NCI-H187 (cell line): ENCODE measurements at places on chromosomes 11 and 22.
A peak's percentile ranks its signal among the peaks of the same experiment; 100 is the strongest.

GRCh38 chr11:124070915-124071622 lies 29.9 kb upstream of the OR10G7 start:
- no peak for DNase-seq

DNA sequence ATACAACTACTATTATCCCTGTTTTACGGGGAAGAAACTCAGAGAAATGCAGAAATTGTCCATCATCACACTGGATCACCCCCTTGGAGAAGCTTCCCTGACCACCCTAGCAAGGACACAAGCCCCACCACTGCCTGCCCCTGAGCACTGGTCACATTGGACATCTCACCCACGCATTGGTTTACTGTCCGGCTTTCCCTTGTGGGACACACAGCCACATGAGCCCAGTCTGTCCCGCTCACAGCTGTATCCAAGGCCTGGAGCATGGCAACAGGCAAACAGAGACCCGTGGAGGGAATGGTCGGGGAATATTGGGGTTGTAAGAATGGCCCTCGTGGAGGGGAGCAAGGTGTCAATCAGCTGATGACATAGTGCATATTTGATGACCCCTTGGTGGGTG lies 42.7 kb upstream of the FGF3 start:
- no peak for DNase-seq

GRCh38 chr11:109747839-109748238 lies 325.8 kb downstream of the C11orf87 start:
- DNase-seq = no peak

DNA sequence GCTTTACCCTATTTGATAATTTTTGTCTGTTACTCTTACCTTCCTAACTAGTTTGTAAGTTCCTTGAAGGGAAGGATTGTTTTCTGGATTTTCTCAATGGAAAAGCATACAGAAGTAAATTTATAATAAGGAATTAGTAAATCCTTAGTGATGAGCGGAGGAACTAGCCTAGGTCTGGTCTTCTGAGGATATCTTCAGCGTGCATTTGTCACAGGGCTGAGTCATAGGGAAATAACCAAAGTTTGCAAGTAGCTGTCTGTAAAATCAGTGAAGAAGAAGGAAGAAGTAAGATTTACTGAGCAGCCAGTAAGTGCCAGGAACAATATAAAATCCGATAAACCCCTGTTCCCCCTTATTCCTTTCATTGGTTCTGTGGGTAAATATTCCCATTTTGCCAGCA lies 162.7 kb upstream of the SORL1-AS1 start:
- DNase-seq = no peak

GRCh38 chr11:3879967-3880542 lies 24.6 kb downstream of the STIM1 start:
- DNase-seq = no peak

GRCh38 chr11:34490304-34490703 lies 23.3 kb downstream of the ELF5 start:
- DNase-seq = no peak

DNA sequence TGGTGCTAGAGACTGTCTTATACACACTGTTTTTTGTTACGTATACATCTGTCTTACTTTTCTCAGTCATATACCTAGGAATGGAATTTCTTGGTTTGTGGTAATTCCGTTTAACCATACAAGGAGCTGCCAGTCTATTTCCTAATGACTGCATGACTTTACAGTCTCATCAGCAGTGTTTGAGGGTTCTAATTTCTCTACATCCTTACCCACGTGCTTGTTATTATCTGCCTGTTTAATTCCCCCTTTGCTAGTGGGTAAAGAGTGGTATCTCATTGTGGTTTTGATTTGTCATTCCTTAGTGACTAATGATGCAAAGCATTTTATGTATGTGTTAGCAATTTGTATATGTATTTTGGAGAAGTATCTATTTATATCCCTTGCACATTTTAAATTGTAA lies 1008.0 kb downstream of the FAM181B start:
- DNase-seq = no peak

DNA sequence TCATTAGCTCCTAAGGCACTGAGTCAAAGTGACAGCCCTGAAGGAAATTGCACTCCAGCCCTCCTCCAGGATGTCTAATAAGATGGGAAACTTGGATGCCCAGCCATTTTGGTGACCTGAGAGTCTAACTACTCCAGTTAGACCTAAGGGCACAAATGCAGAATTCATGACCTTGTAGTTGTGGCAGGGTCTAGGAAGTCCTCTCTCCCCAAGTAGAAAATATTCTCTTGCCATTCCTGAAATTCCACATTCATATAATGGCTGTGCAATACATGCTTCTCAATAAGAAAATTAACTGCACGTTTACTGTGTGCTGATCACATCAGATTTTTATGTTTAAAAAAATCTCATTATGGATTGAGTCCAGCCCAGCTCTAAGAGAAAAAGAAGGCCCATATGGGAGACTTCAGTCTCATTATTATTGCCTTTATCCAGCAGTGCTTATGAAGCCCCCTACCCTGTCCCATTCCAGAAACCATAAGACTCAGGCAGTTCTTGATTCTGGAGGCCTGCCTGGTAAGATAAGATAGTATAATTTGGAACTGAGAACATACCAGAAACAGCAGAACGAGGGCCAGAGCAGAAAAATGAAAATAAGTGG lies 133.7 kb upstream of the LDLRAD3 start:
- DNase-seq = no peak

DNA sequence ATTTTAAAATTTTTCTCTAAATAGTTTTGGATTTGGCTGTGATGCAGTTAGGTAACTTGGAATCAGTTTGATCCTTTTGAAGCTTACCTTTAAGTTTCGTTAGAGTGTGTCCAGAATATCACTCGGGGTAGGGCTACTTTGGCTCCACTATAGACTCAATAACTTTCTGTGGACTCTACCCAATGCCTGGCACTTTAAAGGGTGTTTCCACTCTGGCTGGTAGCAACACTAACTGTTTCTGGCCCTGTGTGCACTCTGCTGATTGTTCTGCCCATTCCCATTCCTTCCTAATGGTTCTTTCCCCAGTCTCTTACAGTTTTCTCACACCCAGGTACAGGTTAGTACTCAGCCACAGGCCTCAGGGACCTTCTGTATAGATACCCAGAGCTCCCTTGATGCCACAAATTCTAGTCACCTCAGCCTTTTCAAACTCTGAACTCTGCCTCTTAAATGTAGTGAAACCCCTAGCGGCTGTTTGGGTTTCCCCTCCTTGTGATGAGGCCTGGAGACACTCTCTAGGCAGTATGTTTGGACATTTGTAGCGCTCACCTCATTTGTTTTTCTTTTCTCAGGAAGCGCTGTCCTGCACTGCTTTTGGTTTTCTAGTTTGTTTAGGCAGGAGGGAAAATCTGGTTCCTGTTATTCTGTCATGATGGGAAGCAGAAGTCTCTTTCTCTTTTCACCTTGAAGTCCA lies 16.8 kb downstream of the CUL5 start:
- no peak for DNase-seq

GRCh38 chr11:48020092-48020755 lies 39.9 kb downstream of the PTPRJ start:
- DNase-seq = no peak

DNA sequence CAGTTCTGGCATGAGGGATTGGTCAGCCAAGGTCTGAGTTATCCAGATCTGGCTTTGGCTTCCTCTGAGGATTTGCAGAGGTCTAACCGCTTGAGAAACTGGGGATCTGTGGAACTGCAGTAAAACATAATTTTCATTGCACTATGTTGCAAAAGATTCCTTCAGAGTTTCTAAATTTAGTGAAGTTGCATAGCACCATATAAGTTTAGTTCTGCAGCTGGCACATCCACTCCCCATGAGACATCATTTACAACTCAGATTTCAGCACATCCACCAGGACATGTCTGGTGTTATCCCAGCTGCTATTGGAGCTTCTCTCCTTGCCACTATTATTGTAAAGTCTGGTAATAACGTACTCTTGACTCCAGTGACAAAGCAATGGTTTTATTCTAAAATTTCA lies 181.5 kb downstream of the CWF19L2 start:
- DNase-seq = no peak

DNA sequence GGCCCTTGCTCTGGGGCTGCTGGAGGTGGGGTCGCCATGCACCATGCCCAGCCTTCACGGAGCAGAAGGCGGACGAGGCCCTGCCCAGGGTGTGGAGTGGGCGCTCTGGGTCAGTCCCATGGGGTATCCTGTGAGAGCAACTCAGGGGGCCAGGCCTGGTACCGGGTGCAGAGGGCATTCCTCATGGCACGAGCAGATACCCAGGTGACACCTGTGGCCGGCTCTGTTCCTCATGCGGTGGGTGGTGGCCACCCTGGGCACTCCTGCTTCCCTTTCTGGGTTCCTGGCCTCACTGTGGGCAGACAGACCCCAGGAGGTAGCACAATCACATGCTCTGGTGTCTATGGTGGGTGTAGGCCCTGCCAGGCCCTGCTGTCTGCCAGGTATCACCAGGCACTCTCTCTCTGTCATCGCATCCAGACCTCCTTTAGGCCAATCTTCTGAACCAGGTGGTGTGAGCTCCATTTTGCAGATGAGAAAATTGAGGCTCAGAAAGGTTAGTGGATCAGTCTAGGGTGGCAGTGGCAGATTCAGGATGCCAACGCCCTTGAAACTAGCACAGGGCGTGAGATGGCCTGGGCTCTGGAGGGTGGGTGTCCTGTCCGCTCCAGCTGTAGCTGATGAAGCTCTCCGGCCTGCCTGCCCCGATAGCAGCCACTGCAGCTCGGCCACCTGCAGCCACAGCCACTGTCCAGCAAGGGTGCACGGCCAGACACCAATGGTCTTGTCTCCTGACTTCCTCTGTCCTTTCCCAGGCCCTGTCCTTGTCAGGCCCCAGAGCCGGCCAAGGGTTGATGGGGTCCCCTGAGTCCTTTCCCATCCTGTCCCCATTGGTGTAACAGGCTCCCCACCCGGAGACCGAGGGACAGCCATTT lies 15.1 kb downstream of the DGKZ start:
- DNase-seq = no peak

DNA sequence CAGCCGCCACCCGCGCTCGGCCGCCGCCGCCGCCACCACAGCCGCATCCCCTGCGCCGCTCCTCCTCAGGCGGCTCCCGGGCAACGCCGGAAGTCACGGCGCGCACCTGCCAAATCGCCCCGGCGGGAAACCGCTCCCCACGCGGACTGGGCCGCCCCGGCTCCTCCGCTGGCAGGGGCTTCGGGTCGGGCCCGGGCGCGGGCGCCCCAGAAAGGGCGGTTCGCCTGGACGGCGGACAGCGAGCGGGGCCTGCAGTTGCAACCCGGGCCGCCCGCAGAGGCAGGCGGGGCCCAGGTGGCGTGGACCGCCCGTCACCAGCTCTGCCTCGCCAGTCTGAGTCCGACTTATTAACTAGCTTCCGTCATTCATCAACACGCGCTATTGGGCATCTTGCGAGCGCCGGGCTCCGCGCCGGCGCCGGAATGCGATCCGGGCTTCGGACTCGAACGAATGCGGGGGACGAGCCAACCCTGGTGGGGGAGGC lies at the start of gene HIRA:
TSS of gene HIRA (minus strand) at position 85 of the 484 bp plus-strand sequence. CDS start 257 bp downstream, outside the sequence.
- DNase-seq = peak; percentile 44

GRCh38 chr22:24841261-24841660 lies 35.2 kb downstream of the SGSM1 start:
- no peak for DNase-seq

DNA sequence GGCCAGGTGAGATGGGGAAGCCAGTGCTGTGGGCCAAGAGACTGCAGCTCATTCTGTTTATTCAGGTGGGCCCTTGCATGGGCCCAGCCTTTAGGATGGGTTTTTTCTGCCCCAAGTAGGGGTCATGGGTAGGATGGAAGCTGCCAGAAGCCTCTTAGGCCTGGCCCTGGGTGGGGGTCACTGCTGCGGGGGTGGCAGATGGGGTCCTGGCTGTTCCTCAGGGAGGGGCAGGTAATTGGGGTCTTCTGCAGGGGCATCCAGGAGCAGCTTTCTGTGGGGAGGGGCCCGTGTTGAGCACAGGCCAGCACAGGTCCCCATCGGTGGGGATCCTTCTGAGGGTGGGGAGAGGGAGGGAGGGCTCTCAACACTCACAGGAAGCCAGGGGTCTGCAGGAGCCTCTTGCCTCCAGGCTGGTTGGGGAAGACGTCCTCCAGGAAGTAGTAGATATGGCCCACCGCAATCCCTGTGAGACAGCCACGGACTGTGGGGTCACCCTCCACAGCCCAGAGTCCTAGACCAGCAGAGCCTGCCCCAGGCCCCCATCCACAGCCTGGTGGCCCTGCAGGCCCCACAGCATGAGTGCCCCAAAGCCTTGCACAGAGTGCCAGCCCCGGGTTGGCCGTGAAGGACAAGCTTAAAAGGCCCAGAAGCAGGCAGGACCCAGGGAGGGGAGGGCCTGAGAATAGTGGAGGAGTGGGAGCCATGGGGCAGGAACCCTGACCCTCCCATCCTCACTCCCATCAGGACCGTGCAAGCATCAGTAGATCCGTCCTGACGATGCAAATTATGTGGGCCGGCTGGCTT lies 1.9 kb downstream of the DERL3 start:
- DNase-seq = no peak

DNA sequence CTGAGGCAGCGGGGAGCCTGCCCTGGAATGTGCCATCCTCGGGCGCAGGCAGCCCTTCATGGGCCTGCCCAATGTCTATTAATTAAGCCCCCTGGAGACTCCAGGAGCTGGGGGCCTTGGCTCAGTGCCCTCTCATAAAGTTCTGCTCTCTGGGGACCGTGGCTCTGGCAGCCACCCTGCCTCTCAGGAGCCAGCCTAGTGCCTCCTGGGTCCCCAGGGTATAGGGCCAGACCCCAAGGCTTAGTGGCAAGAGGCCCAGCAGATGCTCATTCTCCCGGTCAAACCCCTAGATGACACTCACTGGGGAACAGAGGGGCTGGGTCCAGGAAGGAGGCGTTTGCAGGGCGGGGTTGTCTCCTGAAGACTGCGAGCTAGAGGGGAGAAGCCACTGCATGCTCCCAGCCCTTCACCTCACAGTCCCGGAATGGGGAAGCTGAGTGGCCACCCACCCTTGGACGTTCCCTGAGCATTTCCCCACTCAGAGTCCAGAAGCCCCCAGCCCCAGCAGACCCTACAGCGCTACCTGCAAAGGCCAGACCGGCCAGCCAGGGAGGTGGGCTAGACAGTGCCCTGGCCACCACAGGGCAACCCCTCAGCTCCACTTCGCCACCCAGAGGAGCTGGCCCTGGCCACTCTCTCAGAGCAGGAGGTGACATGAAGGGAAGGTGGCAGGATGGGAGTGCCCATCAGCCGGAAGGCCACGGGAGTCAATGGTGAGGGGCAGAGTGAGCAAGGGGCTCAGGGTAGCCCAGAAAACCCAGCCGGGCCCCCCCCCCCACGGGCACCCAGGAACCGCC lies 83.0 kb downstream of the CDKN1C start:
- DNase-seq = no peak

DNA sequence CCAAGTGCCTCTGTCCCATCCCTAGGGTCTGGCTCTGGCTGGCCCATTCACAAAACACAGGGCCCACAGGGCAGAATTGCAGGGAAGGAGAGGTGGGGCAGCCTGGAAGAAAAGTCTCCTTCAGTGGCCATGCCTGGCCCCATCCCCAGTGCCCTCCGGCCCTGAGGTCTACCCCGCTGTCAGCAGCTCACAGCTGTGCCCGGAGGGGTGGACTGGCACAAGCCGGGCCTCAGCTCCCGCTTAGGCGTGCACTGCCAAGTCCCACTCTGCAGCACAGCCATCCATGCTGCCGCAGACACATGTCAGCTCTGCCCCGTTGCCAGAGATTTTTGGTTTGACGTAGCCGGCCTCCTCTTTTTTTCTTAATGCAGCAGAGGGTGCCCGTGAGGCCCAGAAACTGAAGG lies 3.9 kb upstream of the SCN2B start:
- DNase-seq = no peak

DNA sequence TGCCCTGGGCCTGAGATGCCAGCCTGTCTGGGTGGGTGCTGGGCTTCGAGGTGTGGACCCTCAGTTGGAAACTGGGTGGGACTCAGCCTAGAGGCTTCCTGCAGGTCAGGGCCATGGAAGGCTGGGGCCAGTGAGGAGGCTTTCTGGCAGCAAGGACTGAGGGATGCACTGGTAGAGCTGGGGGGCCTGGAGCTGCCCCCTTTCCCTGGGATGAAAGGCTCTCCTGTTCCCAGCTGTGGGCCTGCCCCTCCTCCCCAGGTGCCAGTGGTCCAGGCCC lies 2.5 kb downstream of the SEPTIN5 start:
- no peak for DNase-seq
